Stimulated activated CD8-positive, alpha-beta memory T cell treated with anti-CD3 and anti-CD28 coated beads, Interleukin-15, amount 100 ng/mL, for 1 hour (primary cell): ENCODE measurements at places on chromosomes 5 and 9.

DNA sequence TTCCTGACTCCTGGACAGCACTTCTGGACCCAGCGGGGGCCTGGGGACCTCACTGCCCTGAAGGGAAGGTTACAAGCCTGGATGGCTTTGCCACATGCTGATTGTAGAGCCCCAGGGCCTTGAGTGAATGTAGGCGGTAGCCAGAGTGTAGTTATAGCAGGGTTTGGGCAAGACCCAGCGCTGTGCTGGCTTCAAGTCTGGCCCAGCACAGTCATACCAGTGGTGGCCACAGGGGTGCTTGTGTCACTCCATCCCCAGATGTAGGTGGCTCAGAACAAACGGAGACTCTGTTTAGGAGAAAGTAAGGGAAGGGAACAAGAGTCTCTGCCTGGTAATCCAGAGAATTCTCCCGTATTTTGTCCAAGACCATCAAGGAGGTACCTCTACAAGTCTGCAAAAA is 84.6 kb downstream of the STARD4 start:
- no peak for DNase-seq

DNA sequence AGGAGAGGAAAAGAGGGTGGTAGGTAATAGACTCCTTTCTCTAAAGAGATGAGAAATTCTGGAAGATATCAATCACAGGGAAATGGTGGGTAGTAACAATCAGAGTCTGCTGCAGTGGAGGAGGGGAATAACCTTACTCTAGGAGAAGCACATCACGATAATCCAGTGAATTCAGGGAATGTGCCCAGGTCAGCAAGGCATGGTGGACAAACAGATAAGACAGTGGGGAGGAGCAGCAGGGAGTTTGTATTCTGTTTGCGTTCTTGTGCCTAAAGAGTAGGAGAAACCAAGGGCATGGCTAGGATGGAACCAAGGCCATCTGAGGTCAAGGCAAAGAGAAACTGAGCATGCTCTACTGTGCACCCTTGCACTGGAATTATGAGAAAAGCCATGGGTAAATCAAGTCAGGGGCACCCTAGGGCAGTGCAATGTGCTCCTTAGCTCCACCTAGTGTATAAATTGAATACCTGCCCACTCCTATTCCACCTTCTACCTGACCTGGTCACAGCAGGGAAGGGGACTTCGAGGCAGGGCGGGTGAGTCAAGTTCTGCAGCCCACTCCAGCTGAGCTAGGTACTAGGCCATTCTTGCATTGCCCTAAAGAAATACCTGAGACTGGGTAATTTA is 31.6 kb downstream of the RETREG1 start:
- no peak for DNase-seq

- no peak for DNase-seq
These were observed 25.8 kb upstream of the MED10 start for GRCh38 chr5:6404129-6404528.

- DNase-seq, result no peak
These were observed 51.3 kb upstream of the PRLR start for GRCh38 chr5:35281613-35282012.

DNA sequence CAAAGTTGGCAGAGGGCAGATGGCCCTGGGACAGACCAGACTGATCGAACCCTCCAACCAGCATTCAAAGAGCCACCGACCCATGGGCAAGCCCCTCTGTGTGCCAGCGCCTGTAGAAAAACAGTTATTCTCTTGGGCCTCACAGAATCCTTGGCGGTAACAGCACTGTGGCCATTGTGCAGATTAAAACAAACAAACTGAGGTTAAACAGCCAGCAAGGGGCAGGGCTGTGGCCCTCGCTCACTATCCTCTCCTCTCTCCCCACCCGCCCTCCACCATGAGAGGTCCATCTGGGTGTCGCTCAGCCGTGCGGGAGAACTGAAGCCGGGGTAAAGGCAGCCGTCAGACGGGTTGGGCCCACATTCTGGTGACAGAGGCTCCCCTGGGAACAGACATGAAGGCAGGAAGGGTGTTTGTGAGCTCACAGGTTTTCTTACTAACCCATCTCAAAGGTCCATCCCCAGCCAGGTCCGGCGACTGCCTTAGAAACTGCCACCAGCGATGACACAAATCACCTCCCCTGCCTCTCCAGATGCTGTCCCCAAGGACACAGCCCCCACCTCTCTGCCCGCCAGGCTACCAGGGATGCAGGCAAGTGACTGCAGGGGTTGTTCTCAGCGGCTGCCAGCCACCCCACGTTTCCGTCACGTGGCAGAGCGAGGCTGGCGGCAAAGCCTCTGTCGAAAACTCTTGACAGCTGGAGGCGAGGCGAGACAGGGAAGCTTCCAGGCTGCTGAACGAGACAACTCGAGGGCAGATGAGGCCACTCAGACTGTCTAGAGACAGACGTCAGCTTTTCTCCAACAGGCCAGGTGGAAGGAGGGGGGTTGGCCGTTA is 75.8 kb upstream of the SARDH start:
- DNase-seq, result no peak

- DNase-seq, result no peak
These were observed 50.8 kb downstream of the CTSL start for GRCh38 chr9:87776481-87777379.

DNA sequence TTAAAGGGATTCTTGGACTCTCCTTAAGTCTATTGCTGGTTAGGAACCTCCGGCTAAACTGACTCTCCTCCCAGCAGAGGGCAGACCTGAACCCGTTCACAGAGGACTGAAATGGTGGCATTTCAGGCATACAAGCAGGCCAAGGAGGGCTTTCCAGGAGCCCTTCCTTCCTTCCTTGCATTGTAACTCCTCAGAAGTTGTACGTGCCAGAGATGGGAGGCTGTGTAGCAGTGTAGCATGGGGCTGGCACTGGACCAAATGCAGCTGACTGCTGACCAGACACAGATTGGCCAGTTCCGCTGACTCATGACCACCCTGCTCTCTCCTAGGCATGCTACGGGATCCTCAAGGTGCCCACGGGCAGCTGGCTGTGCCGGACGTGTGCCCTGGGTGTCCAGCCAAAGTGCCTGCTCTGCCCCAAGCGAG is 36.4 kb downstream of the JADE2 start:
- DNase-seq, result no peak

- DNase-seq, result no peak
These were observed 139.6 kb downstream of the SCAMP1 start for GRCh38 chr5:78500028-78500427.

DNA sequence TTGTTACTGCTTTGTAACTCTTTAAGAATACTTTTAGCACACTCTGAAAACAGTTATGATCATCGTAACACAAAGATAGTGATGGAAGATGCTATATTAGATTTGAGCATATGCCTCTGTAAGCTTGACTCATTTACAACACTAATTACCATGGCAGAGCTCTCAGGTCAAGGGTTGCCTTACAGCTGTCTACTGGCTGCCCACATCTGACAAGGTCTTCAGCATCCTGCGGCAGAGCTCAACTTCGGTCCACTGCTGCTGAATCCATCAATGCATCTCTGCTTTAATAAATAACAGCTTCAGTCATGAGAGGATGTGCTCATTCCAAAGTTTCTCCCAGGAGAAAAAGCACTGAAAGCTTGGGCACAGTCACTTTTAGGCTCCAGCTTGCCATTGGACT is 449.4 kb downstream of the RASEF start:
- DNase-seq, result no peak

GRCh38 chr5:65062469-65063083 is 293.8 kb downstream of the CWC27 start:
- DNase-seq, result no peak

DNA sequence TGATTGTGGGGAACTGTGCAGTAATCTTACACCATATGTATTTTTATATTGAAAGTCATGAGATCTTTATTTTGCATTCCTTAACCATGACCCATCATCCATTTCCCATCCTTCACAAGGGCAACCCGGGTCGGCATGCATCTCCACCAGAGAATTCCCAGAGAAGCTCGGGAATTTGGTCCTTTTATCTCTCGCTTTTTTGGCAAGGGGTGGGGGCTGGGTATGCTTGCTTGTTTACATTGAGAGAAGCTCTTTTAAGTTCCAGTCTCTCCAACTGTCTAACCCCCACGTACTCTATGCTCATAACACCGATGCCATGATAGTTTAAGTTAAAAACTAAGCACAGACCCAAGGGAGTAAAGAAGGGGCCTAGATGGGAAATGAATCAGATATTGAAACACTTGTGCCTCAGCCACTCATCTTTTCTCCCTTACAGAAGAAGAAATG is 109.9 kb upstream of the NFIB start:
- no peak for DNase-seq

GRCh38 chr5:171157276-171157675 is 151.8 kb upstream of the TLX3 start:
- DNase-seq, result no peak

GRCh38 chr5:77176429-77176828 is 34.1 kb upstream of the PDE8B start:
- DNase-seq, result no peak

DNA sequence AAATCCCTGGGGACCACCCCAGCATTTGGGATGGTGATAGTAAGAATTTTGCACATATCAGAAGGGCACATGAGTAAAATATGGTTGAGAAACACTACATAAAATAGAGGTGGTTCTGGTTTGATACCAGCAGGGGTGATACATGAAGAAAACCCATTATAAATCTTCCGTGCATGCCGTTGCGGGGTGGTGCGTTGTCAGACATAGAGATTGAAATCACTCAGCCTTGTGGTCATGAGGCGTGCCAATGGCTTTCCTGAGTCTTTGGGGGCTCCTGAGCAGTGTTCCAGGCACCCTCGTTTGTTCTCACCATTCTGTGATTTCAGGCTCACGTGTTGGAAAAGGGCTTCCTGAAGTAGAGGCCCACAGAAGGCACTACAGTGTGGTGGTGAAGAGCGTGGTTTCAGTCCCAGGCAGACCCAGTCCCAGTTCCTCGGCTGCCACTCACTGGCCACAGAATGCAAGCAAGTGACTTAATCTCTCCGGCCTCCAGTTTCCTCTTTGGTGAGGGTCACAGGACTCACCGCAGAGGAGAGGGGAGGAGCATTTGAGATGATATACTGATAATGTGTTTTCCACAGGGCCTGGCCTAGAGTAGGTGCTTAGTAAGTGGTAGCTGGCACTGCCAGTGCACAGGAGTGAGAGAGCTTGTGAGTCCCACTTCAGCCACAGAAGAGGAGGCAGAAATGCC is 20.5 kb upstream of the GLRX start:
- peak; percentile 25 for DNase-seq

DNA sequence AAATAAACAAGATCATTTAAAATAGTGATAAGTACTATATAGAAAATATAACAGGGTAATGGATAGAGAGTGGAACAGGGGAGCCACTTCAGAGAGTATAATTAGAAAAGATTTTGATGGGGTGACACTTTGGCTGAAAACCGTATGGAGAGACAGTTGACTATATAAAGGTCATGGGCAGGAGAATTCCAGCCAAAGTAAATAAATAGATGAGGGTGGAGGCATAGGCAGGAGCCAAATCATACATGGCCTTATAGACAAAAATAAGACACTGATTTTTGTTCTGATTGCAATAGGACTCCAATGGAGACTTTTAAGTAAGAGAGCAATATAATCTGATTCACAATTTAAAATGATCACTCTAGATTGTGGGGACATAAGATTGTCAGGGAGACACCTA is 37.5 kb upstream of the NUDT12 start:
- DNase-seq, result no peak
